ENCODE measurements at places on chromosomes 1 and 21.
A peak's percentile ranks its signal among the peaks of the same experiment; 100 is the strongest.

DNA sequence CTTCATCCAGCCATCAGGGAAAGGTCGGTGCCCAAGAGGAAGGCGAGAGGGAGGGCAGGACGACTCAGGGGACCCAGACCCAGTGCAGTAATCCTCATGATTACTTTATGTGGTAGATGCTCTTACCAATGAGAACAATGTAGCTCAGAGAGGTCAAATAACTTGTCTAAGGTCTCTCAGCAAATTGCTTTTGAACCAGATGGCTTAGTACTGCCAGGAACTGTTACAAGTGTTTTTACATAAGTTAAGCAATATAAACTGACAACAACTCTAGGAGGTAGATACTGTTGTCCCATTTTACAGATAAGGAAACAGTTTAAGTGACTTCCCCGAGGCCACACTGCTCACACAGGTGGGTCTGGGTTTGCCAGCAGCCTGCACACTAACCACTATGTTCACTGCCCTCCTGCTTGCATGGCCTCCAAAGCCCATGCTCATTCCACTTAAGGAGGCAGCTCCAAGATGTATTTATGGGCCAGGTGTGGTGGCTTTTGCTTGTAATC lies 111.7 kb downstream of the LACTBL1 start:
- DNase-seq = no peak

DNA sequence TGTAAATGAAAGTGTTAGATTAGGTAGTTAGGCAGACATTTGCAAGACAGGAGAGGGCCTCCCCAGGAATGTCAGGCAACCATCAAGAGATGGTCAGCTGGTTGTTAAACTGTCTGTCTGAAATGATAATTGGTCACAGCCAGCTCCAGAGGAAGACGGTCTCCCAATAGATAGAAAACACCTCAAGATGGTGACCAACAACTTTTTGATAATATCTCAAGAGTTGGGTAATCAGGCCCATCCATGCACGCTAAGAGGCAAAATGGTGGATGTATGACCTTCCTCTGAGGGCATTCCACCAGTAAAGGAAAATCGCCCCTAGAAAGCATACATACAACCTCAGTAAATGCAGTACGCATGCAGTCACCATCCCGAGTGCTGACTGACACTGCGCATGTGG lies 118.2 kb downstream of the MAP3K21 start:
- DNase-seq = no peak

GRCh38 chr1:156281693-156282478 lies 739 bp downstream of the SMG5 start:
- no peak for DNase-seq

- no peak for DNase-seq
Observed at GRCh38 chr21:20023193-20023592, 975.0 kb upstream of the NCAM2 start.

DNA sequence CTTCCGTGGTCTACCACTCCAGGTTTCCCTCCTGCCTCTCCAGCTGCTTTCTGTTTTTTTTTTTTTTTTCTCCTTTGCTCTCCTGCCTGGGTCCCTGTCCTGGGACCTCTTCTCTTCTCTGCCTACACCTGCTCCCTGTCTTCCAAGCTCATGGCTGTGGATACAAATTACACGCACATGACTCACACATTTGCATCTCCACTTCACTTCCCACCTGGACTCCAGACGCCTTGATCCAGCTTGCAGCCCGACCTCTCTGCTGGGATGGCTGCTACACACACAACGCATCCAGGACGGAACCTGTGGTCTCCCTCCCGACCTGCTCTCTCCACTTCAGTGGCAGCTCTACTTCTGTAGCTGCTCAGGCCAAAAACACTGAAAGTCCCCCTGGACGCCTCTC lies 44.4 kb upstream of the B3GALT5 start:
- DNase-seq = no peak

GRCh38 chr1:221510793-221511503 lies 230.9 kb downstream of the DUSP10 start:
- DNase-seq = no peak

DNA sequence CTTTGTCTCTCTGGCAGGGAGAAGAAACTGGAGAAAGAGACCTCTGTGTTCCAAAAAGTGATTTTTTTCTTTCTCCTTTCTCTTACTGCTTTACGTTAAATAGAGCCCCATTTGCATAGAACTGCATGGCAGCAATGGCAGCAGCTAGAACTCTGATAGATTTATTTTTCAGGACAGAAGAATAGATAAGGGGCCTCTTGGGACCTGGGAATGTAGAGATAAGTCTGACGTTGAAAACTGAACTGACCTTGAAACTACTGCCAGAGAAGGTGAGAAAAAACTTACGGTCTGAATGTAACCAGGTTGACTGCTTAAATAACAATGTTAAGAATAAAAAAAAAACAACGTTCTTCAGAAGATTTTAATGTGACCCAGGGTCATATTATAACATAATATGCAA lies 25.4 kb upstream of the B3GALT5 start:
- no peak for DNase-seq

DNA sequence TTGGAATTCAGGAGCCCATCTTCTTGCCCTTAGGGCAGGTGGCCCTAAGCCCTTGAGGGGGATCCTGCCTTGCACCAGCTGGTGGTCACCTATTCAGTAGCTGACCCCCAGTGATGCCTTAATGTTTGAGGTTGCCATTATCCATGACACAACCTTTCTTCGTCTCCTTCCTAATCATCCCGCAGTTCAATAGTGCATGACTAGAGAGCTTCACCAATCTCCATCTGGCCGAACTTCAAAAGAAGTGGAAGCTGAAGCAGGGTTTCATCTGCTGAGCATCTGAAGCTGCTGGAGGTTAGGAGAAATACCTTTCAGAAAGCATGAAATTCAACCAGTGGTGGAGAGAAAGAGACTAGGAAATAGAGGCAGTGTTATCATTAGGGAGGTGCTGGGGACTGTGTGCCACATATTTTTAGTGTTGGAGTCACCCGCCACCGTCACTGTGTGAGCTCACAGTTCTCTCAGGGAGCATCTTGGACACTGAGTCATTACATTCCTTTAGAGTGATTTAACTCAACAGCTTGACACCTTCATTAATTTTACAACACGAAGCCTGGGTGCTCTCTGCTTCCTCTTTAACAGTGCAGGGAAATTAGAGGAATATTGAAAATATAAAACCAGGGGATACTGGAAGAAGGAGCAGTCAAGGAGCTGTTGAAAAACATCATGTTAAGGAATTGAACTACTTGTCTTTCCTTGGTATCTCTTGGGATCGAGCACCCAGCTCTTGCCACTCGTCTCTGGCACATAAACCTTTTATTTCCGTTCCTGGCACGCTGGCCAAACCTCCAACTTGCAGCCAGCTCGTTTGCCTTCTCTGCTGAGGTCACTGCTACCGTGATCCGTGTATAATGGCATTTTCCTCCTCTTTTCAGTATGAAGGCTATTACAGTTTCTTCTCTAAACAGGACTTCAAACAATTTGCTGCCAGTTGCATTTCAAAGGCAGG lies 53.6 kb downstream of the PEX14 start:
- no peak for DNase-seq

GRCh38 chr1:148388260-148389026 lies 94.7 kb downstream of the PPIAL4G start:
- DNase-seq = peak; percentile 92

DNA sequence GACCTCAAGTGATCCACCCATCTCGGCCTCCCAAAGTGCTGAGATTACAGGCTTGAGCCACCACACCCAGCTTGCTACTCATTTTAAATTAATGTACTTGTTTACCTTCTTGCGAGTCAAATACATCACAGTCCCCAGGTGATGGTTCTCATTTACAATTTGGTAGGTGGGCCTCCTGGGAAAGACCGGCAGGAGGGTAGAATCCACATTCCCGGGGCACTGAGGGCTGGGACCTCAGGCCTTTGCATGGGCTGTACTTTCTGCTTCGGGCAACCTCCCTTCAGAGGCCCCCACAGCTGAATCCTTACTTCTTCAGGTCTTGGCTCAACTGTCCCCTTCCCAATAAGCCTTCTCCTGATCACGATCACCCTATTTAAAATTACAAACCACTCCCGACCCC lies 165.5 kb downstream of the KAZN start:
- DNase-seq = no peak

DNA sequence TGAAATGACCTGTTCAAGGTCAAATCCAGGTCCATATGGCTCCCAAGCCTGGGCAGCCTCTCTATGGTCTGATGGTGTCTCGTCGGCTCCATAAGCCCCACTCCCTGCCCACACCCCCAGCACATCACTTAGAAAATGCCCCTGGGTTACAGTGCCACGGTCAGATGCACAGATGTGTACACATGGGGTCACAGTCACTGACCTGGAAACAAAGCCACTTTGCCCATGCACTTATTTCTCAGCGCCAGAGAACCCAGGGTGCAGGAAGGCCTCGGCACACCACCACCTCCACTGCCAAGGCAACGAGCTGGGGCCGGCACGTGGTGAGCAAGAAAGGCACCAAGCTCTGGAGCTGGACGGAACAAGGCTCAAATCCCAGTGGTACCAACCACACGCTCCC lies 24.7 kb downstream of the IFFO2 start:
- DNase-seq = no peak

GRCh38 chr21:44439211-44439600 lies 16.1 kb upstream of the LRRC3 start:
- DNase-seq = no peak

DNA sequence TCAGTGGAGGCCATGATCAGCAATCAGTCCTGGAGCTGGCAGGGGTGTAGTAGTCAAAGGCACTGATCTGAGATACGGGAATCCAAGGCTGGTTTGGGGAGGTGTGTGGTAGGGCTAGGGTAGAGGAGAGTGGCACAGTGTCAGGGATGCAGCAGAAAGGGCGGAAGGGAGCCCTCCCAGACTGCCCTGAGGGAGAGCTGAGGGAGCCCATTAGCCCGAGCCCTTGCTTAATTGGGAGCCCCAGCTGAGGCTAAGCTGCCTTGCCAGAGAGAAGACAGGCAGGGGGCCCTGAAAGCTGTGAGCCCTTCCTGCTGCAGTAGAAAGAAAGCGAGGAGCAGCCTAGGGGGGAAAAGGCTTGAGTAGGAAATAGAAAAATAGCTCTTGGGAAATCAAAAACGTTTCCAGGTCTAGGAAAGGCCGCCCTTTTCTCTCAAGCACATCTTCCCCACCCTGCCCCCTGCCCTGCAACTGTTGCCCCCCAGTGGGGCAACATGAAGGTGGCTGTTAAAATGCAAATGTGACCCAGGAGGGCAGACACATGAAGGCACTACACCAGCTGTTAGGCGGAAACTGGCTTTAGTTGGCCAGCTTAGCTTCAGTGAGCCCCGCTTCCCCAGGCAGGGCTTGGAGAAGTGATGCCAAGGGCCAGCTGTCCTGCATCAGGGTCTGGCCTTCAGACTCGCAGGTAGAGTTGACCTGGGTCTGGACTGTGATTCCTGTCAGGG lies 106.2 kb downstream of the UCK2 start:
- DNase-seq = no peak

GRCh38 chr1:58363585-58363984 lies 182.9 kb downstream of the OMA1 start:
- no peak for DNase-seq

- DNase-seq = no peak
Observed at GRCh38 chr1:164092603-164093353, 466.2 kb upstream of the PBX1 start.

GRCh38 chr1:58497499-58497898 lies 49.0 kb downstream of the OMA1 start:
- DNase-seq = no peak

DNA sequence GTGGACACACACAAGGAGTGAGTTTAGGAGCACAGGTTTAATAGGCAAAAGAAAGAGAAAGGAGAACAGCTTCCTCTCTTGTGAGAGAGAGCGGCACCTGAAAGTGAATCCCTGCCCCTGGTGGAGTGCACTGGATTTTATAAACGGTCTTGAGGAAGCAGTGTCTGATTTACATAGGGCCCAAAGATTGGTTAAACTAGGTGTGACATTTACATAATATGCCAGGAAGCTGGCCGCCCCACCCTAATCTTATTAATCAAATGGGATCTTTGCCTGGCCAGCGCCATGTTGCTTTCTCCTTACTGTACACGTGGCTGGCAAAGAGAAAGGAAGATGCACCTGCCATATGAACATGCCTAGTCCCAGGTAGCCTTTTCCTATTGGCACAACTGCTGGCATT lies 38.7 kb downstream of the CFH start:
- DNase-seq = no peak

GRCh38 chr1:182215764-182216163 lies 154.3 kb upstream of the ZNF648 start:
- no peak for DNase-seq

DNA sequence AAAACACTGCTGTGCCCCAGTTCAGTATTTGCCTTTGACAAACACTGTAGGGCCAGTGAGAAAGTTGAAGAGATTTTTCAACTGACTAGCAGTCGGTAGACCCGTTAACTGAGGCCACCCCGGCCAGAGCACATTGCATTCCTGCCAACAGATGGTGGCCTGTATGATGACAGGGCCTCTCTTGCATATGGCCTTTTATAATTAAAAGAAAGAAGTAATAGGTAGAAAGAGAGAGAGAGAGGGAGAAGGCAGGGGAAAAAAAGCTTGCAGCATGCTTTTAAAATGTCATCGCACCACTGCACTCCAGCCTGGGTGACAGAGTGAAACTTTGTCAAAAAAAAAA lies 4.7 kb upstream of the C1orf174 start:
- DNase-seq = no peak

DNA sequence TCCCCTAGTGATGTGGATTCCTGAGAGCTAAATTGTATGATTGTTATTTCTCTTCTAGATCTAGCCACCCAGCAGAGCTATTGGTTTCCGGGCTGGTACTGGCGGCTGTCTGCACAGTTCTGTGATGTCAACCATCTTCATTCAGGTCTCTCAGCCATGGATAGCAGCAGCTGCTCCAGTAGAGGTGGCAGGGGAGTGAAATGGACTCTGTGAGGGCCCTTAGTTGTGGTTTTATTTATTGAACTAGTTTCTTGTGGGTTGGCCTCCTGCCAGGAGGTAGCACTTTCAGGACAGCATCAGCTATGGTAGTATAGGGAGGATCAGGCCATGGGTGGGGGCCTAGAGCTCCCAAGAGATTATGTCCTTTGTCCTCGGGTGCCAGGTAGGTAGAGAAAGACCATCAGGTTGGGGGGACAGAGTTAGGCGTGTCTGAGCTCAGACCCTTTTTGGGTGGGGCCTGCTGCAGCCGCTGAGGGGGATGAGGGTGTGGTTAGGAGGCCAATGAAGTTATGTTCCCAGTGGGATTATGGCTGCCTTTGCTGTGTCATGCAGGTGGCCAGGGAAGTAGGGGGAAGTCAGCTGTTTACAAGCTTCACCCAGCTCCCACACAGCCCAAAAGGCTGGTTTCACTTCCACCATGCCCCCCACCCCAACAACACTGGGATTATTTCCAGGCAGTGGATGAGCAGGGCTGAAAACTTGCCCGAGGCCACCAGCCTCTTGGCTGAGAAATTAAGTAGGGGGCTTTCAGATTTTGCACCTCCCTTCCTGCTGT lies 55.1 kb upstream of the RGS4 start:
- no peak for DNase-seq

GRCh38 chr1:157418231-157418630 lies 134.1 kb downstream of the FCRL5 start:
- DNase-seq = no peak

- no peak for DNase-seq
Observed at GRCh38 chr1:54837002-54837853, 36.1 kb upstream of the TTC22 start.

DNA sequence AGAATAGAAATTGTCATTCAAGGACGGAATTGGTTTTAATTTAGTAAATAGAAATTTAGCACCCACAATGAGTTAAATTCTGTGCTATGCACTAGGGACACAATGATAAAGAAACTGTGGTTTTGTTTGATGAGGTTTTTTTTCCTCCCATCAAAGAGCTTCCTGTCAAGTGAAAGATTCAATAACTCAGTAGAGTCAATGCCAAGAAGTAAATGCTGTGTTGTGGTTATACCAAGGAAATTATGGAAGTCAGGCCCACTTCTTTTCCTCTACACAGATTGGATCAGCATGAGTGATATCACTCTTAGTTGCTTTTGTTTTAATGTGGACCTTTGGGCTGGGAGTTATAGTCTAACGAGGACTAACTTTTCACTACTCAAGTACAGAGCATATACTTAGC lies 1269.6 kb upstream of the ADGRL2 start:
- no peak for DNase-seq
